ENCODE measurements at places on chromosomes 2 and 18.

GRCh38 chr2:18927525-18928232 is 338.3 kb upstream of the NT5C1B start:
- DNase-seq = peak; percentile 68

GRCh38 chr2:241214766-241215165 is 26.3 kb downstream of the ANO7 start:
- no peak for DNase-seq

- no peak for DNase-seq
These were observed 26.2 kb downstream of the TAF4B start for GRCh38 chr18:26252411-26252810.

DNA sequence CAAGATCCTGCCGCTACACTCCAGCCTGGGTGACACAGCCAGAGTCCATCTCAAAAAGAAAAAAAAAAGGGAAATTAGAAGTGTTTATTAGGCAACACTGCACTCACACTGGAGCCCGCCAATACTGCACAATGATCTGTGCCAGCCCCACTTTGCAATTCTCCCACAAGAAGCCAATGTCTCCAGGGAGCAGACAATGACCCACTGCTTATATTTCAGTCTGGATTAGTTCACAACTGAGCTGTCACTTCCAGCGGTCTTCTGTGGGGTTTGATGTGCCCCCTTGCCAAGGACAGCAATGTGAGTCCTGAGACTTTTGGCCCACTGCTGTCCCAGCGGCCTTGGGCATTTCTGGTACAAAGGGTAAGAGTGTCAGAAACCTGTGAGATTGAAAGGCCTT is 85.6 kb upstream of the PPM1B start:
- DNase-seq = no peak

DNA sequence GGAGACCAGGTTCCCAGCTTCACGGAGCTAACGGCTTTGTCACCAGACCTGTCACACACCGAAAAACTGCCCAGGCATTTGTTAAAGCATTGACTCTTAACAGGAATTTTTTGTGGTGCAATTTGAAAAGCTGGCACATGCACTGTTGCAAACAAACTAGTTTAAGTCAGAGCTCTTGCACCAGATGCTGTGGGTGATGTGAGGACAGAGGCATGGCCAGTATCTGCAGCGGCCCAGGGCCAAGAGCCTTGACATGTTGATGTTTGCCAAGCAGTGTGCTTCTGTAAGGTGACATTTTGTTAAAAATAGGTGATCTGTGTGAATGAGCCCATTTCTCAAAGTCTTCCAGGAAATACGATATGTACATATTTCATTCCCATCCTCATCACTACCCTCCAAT is 142.5 kb downstream of the MTCL1 start:
- DNase-seq = no peak

GRCh38 chr2:43824512-43824911 is 14.1 kb downstream of the ABCG5 start:
- DNase-seq = no peak

- DNase-seq = peak; percentile 32
These were observed 433 bp downstream of the SH3RF3 start for GRCh38 chr2:109129356-109129920.

DNA sequence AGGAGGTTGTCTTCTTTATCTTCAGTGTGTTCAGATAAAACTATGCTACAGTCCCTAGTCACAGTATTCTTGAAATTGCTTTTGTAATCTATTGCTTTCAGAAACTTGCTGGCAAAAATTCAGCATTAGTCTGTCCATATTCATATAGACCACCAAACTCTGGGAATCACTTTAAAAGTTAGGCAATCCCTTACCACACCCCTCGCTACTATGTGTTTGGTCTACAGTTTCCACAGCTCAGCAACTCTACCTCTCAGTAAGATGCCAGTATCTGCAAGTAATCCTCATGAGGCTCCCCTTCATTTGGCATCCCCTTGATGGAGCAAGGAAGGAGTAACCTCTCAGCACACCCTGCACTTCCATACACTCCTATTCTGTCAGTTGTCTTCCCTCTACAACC is 1706.6 kb upstream of the CELF4 start:
- no peak for DNase-seq

- no peak for DNase-seq
These were observed 59.3 kb downstream of the MYL12B start for GRCh38 chr18:3321133-3321812.

DNA sequence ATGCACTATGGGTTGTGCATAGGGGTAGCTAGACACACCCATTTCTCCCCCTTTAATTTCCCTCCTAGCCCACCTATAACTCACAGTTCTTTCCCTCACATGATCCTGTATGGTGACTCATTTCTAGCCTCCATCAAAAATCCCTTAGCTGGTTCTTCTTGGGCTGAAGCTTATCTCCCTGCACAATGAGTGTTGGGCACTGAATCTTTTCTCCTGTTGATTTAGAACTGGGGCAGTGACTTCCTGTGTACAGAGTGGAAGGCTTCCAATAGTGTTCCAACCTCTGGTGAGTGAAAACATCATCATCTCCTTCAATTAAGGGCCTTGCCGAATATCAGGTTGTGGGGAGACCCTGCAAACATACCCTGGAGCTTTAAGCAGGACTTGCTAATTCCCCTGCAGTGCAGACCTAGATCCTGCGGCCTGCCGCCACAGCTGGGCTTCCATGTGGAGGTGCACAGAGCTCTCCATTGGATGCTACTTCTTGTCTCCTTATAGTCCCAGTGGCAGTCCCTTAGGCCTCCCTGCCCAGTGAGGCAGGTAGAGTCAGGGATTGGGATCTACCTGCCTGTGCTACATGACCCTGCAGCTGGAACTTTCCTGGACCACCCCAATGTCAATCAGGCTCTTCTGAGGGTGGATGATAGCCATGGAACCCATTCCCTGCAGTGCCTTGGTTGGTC is 121.8 kb downstream of the PLB1 start:
- DNase-seq = no peak
